Frontal cortex (tissue), 4 donors: ENCODE measurements at places on chromosomes 12 and 14. TPM values are rescaled to one million over a fixed set of nuclear protein-coding genes. Genes with fewer than 3 reads are reported as not detected.

The TAS2R8 gene
- under 0.01 TPM for total RNA-seq

The POTEG gene
- not detected for total RNA-seq

The RPL36AL gene
- 87.6 TPM for total RNA-seq

GRCh38 chr12:66636771-66637170 is 42.1 kb downstream of the GRIP1 start:
- DNase-seq = peak; percentile 10

GRCh38 chr12:53973236-53974042 is 513 bp downstream of the HOXC11 start:
- DNase-seq = no peak

GRCh38 chr12:28253161-28253641 is 62.9 kb downstream of the CCDC91 start:
- no peak for DNase-seq
